NT2/D1 (cell line): ENCODE measurements at places on chromosomes 16 and 17.

DNA sequence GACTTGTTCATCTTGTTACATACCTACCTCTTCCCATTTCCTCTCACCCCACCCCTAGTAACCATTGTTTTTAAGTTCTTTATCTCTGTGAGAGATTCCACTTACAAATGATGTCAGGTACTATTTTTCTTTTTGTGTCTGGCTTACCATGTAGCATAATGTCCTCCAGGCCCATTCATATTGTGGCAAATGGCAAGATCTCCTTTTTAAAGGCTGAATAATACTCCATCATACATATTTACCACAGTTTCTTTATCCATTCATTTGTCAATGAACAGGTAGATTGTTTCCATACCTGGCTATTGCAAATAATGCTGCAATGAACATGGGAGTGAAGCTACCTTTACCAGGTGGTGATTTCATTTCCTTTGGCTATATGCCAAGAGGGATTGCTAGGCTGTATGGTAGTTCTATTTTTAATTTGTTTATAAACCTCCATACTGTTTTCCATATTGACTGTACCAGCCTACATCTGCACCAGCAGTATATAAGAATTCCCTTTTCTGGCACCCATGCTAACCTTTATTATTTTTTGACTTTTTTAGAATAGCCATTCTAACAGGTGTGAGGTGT lies 53.9 kb downstream of the NSRP1 start:
- DNase-seq: no peak

DNA sequence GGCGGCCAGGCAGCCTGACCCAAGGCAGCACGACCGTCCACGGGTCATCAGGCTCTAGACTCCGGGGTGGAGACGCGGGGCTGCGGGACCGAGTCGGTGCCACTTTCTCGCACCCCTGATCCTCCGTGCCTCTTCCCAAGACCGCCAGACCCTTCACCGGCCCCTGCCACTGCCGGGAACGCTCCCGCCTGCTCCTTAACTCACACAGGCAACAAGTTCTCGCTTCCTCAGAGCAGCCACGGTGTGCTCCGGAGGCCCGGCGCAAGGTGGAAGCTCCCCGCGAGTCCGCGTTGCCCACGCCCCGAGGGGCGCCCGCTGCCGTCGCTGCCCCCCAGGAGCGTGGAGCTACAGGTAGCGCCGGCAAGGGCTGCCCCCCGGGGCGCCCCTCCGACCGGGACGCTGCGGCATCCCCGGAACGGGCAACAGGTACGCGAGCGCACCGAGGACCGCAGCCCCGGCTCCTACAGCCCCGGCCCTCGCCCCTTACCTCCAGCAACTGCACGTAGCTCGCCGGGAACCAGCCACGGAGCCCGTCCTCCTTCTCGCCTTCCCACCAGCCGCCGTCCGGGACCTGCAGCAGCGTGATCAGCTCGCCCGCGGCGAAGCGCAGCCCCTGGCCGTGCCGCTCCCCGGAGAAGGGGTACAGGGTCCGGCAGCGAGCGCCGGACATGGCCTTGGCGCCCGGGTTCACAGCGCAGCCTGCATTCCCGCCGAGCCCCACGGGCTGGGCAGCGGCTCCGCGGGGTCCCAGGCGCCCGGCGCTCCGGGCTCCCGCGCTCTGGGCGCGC lies 491 bp downstream of the GAS7 start:
- DNase-seq: no peak

GRCh38 chr17:79045001-79045729 lies 21.2 kb downstream of the C1QTNF1 start:
- no peak for DNase-seq

- no peak for DNase-seq
These were observed 180.2 kb downstream of the RPTOR start for GRCh38 chr17:80724775-80725266.

DNA sequence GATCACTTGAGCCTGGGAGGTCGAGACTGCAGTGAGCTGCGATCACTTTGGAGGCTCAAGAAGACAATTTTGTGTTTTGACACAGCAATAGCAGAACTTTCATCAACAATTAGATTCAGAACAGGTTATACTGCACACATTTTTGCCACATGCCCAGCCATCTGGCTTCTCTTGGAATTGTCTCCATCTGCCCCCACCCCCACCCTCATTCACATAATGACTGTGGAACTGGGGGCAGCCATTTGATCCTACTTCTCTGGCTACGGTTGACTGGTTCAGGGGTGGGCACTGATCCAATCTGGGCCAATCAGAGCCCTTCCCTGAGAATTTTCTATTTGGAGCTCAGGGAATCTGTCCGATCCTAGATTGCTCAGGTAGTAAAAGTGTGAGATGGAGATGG lies 14.0 kb downstream of the TMEM92 start:
- DNase-seq: no peak

DNA sequence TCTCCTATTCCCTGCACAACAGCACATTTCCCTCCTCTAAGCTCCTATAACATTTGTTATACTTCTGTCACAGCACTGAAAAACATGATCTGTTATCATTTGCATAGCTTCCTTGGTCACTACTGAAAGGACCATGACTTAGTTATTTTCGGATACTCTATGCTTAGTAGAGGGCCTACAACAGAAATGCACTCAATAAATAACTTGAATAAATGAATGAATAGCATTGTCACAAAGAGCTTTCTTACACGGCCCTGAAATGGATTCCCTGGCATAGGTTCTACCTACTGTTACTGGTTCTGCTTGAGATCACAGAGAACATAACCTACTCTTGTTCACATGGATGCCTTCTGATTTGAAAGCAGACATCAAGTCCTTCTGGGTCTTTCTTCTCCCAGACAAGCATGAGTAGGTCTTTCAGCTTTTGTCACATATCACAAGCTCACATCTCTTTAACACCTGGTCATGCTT lies 41.6 kb downstream of the MYO1D start:
- DNase-seq: no peak

- no peak for DNase-seq
These were observed 16.1 kb downstream of the KCNJ16 start for GRCh38 chr17:70091005-70091568.

GRCh38 chr16:88195911-88196465 lies 186.8 kb upstream of the ZNF469 start:
- DNase-seq: no peak

- DNase-seq: no peak
These were observed 17.8 kb downstream of the SCPEP1 start for GRCh38 chr17:56995766-56996165.

GRCh38 chr17:5286846-5287245 lies 4.8 kb downstream of the RABEP1 start:
- DNase-seq: no peak

- DNase-seq: peak; percentile 71
These were observed at the start of gene SLC43A2 for GRCh38 chr17:1627982-1628855. Gene SLC43A2, minus strand, starts transcription at chr17:1628834. Its CDS starts 960 bp downstream, at chr17:1627874.

DNA sequence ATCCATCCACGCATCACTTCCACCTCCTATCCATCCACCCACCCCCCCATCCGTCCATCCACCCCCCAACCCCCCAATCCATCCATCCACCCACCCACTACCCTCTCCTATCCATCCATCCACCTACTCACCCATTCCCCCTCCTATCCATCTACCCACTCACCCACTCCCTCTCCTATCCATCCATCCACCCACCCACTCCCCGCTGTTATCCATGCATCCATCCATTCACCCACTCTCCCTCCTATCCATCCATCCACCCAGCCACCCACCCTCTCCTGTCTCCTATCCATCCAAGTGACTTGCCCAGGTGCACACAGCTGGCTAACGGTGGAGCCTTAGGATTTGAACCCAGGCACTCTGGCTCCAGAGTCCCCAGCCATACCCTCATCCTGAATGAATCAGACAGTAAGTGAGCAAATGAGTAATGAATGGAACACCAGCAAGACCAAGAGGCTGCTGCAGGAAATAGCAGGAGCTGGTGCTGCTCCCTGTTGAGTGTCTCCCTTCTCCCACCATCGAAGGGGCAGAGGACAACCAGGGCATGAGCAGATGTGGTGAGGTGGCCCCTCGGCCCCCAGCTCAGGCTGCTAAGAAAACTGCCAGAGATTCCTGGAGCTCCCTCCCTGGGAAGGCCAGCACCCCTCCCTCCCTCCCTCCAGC lies 62.5 kb downstream of the LITAF start:
- no peak for DNase-seq

DNA sequence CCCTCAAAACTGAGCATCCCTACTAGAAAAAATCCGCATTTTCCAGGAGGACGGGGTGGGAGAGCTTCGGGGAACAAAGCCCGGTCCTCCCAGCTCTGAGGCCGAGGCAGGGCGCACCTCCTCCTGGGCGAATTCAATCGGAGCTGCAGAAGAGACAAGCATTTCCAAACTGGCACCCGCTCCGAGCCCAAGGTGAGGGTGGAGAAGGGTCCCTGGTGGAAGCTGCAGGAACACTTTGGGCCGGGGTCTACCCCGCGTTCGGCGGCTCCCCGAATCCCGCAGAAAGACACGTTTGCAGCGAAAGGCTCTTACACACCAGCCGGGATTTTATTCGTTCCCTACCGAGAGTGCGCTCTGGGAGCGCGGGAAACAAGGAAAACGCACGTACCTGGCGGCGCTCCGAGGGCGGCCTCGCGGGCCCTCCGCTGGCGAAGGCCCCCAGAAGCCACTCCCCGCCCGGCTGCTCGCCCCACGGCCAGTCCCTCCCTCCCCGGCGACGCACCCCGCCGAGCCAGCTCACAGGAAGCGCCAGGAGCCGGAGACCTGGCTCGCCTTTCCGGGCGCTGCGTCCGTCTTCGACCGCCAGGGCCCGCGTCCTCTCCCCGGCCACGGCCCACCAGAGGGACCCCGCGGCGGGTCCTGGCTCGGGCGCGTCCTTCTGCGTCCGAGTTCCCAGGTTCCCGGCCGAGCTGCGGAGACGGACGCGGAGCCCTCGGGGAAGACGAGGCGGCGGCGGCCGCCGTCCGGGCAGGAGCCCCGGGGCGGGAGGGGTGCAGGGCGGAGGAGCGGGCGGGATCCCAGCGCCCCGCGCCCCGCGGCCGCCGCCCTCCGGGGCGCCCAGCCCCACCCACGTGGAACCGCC lies 49.8 kb upstream of the BAHCC1 start:
- no peak for DNase-seq

DNA sequence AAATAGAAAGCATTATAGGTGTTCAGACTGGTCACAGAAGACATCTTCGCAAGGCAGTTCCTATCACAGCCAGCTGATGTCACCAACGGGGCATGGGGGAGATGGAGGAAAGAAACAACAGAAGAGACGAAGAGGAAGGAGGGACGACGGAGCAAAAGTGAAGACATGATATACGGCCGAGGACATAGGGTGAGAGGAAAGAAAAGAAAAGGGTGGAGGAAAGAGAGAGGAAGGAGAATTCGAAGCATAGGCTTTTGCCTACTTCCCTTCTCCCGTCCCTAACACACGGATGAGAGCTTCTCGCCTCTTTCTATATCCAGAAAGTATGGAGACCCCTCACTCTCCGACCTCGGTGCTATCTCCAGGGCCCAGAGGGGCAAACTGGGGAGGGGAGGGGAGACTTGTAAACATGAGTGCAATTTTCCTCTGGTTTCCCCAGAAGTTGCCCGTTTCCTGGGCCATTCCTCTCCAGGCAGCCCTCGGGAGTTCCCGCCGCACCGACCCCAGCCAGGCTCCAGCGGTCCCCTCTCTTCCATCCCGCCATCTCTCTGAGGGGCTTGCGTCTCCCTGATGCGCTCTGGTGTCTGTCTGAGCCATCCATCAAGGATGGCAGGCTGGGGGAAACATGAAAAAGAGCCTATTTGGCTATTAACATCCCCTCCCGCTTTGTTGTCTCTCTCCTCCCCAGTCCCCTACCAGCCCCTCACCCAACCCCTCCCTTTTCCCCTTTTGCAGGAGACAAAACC lies 26.0 kb downstream of the COPZ2 start:
- DNase-seq: no peak

GRCh38 chr17:80604670-80605010 lies 60.0 kb downstream of the RPTOR start:
- no peak for DNase-seq

DNA sequence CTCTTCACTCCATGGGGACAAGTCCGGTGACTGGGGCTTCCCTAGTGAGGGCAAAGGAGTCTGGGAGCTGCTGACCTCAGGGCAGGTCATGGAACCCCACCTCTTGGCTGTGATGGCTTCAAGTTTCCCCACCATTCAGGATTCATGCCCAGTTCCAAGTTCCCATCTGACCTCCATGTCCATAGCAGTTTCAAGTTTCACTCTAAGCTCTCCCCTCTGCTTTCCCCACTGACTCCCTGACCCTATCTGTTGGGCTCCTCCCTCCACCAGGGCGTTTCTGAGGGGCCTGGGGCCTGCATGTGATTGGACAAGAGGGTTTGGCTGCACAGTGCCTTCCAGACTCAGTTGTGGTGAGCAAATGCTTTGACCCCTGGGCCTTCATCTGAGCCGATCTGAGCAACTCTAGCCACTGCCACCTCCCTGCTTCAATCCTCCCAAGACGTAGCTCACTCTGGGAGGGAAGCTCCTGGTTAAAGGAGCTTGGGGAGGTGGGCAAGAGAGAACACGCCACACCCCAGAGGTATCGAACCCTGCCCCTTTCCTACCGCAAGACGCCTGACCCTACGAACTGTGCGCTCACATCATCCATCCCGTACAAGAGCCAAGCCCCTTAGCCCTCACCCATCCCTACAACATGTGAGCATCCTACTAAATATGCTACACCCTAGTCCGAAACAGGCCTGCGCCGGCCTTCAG lies 8.3 kb downstream of the ZNF629 start:
- DNase-seq: no peak

DNA sequence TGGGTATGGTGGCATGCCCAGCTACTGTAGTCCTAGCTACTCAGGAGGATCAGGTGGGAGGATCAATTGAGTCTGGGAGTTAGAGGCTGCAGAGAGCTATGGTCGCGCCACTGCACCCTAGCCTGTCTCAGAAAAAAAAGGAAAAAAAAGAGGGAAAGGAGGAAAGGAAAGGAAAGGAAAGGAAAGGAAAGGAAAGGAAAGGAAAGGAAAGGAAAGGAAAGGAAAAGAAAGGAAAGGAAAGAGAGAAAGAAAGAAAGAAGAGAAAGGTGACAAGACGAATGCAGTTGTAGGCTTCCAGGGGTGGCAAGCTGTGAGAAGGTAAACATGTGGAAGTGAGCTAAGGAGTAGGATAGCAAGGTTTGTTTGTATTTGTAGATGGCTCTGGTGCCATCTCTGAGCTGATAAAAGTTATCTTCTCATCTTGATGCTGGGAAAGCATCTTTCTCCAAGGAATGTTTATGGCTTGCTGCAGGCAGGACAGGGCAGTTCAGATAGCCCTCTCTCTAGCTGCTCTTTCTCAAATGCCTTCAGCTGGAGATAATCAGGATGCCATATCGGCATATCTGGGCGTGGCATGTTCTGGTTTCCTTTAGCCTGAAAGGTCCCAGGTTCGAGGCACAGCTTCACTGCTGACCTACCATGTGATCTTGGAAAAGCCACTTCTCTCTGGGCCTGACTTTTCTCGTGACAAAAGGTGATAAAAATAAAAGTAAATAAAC lies 2.8 kb upstream of the NOS2 start:
- DNase-seq: no peak

DNA sequence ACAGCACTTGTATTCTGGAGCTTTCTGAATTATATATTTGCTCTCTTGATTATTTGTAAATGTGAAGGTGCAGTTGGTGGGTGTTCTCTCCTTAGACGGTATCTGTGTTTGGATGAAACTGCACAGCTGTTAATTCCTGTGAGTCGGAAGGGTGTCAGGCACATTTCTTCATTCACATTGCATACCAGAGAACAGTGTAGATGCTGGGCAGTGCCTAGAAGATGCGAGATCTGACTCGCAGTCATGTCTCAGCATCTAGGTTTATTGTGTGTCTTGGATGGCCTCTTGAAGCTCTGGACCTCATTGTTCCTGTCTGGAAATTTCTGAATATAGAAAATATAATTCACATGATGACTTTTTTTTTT lies 61.2 kb downstream of the CLEC16A start:
- DNase-seq: no peak
